C1 segment of cervical spinal cord (tissue), 14 donors: ENCODE measurements at places on chromosomes 16 and 17.
A peak's percentile ranks its signal among the peaks of the same experiment; 100 is the strongest.

- DNase-seq, result no peak
Measured at GRCh38 chr17:47201166-47201565, 8.0 kb upstream of the MYL4 start.

- no peak for DNase-seq
Measured at GRCh38 chr16:85312642-85313525, 200.6 kb upstream of the CIBAR2 start.

DNA sequence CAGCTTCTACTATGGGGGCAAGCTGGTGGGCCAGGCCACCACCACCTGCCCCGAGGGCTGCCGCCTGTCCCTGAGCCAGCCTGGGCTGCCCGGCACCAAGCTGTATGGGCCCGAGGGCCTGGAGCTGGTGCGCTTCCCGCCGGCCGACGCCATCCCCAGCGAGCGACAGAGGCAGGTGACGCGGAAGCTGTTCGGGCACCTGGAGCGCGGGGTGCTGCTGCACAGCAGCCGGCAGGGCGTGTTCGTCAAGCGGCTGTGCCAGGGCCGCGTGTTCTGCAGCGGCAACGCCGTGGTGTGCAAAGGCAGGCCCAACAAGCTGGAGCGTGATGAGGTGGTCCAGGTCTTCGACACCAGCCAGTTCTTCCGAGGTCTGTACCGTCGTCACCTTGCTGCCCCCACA lies 19.5 kb downstream of the IRF8 start:
- no peak for DNase-seq

DNA sequence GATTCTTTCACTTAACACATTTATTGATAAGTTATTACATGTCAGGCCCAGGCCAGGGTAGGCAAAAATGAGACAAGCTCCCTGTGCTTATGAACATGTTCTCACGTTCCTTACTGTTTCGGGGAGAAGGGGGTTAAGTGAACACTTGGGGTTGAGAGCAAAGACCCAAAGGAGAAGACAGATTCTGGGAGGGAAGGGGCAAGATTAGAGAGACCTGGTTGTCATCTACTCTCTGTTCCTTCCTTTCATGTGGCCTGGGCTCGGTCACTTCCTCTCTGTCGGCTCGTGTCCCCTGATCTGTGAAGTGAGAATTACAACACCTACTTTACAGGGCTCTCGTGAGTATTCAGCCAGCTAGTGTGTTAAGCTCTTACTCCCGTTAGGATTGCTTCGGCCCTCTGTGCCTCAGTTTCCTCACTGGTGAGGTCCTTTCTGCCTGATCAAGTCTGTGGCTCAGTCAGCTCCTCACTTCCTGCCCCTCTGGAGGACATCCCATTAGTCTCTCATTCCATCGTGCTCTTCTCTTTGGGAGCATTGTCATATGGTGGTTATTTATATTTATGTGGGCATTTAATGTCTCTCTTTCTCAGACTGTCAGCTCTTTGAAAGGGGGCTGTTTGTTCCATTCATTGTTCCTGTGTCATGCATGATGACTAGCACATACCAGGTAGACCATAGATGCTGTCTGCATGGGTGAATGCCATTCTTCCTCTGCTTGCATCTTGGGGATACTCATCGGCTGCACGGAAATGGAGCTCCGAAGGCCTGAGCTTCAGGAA lies 38.9 kb downstream of the PLCG2 start:
- no peak for DNase-seq

DNA sequence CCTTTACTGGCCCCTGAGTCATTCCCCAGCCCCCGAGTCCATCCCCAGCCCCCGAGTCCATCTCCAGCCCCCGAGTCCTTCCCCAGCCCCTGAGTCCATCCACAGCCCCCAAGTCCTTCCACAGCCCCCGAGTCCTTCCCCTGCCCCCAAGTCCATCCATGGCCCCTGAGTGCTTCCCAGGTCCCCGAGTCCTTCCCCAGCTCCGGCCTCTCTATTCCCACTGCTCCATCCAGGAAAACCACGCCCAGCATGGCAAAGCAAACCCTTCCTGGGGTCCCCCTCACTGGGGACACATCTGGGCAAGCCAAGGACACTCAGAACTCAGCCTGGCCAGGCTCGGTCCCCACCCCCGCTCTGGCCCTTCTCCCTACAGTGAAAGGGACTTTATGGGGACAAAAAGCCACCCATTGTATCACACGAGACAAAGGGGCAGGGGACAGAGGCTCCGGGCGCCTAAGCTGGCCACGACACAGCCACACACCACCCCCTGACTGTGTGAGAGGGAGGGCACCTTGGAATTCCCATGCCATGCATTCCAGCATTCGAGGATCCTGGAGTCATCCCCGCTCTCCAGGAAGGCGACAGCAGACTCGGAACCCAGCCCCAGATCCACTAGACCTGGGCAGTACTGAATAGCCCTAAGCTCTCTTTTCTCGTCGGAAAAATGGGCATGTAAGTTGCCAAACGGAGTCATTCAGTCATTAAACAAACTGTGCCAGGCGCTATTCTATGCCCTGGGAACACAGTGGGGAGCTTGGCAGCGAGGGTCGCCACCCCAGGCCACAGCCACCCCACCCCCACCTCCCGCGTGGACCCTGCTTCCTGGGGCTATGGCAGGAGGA lies 14.0 kb downstream of the PLLP start:
- peak; percentile 75 for DNase-seq

- DNase-seq, result no peak
Measured at GRCh38 chr17:2892305-2892971, 96.2 kb downstream of the RAP1GAP2 start.

DNA sequence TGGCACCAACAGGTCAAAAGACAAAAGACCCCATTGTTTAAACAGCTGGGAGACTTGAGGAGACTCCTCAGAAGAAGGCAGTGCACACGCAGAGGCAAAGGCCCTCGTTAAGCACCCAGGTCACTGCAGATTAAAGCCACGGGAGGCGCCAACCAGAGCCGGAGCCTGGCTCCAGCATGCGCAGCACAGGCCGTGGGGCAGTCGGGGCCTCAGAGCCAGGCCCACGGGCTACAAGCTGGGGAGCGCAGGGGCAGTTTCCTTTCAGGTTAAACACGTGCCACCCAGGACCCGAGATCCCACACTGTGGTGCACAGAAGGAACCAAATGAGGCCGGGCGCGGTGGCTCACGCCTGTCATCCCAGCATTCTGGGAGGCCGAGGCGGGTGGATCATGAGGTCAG lies 9.2 kb downstream of the PIEZO1 start:
- no peak for DNase-seq

DNA sequence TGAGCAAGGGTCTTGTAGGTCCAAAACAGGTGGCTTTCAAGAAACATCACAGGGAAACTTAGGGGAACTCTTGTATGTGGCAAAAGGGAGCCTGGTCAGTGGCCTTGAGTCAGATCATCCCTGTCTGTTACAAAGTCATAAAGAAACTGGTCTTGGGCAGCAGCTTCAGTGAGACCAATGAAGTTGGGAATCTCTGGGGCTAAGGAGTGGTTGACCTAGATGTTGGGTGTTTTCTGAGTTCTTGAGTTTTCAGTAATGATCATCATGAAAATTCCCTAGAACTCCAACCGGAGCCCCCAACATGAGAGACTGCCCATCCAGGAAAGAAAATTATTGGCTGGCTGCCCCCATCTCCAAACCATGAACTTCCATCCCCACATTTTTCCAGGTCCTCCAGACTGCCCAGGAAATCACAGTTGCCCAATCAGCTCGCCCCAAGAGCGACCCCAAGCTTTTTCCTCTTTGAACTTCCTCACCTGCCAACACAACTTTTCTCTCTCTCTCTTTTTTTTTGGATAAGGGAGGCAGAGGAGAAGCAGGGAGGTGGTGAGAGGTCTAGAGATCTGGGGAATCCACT lies 3.9 kb downstream of the CCR7 start:
- DNase-seq, result no peak

DNA sequence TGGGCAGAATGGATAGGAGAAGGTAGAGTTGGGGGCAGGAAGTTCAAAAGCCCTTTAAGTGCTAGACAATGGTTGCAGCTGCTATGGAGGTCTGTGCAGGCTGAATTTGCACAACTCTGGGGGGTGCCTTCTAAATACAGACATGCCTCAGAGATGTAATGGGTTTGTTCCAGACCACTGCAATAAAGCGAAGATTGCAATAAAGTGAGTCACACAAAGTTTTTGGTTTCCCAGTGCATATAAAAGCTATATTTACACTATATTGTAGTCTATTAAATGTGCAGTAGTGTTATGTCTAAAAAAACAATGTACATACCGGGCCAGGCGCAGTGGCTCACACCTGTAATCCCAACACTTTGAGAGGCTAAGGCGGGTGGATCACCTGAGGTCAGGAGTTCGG lies 60.5 kb upstream of the MYOCD start:
- DNase-seq, result no peak

- no peak for DNase-seq
Measured at GRCh38 chr16:69544088-69544487, 21.7 kb upstream of the NFAT5 start.

- no peak for DNase-seq
Measured at GRCh38 chr17:56707312-56708219, 114.1 kb downstream of the NOG start.

- DNase-seq, result peak; percentile 62
Measured at GRCh38 chr17:16352667-16353316, 477 bp downstream of the CENPV start.

DNA sequence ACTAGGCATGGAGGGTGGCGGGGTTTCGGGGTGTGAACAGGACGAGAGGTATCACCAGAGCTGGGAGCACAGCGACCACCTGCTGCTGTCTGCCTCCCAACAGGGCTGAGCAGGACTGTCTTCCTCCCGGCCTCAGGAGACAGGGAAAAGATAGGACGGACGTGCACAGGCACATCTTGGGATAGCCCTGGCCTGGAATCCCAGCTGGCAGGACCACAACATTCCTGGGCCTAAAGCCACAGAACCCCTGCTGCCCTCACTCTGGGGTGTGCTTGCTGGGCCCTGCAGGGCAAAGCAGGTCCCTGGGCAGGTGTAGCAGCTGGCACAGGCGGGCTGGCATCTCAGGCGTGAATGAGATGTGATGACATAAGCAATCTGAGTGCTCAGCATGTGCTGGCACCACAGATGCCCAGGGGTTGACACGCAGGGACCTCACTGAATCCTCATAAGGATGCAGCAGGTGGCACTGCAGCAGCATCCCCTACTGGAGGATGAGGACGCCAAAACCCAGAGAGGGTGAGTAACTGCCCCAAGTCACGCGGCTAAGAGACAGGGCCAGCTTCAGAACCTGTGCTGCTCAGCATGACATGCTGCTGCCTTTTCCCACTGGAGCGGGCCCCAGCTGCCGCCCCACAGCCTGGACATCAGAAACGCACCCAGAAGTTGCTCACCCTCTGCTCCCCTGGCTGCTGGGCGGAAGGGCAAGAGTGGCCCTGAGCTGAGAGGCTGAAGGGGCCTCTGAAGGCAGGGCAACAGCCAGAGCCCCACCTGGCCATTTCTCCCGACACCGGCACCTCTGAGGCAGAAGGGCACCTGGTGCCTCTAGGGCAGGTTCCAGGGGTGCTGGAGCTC lies 7.1 kb downstream of the CORO7 start:
- no peak for DNase-seq

DNA sequence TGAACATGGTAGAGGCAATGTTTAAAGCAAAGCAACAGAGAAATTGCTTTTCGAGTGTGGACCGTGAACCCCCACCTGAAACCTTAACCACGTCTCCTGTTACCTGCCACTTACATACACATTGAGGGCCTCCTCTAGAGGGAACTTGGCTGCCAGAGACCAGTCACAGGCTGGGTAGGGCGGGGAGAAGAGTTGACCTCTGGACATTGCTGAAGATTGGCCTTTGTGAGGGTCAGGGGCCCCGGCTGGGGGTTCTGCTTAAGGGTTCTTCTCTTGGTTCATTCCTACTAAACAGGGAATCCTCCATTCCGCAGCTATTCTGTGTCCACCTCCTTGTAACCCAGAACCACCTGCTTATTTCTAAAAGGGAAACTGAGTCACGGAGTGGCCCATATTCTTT lies 53.8 kb downstream of the IRX6 start:
- DNase-seq, result no peak

DNA sequence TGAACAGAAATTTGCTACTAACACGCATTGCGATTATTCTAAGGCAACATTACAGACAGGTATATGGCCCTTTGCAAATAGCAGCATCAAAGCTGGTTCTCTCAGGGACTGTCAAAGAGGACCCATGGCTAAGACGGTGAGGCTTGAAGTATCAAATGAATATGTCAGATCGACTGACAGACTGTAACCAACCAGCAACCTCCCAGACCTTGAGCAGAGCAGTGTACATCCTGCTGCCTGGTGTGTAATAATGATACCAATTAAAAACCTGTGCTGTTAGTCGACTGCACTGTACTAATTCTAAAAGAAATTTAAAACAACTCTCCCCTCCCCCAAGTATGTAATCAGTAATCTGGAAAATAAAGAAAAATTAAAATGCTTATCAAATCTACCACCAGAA lies 35.9 kb upstream of the GHDC start:
- no peak for DNase-seq

DNA sequence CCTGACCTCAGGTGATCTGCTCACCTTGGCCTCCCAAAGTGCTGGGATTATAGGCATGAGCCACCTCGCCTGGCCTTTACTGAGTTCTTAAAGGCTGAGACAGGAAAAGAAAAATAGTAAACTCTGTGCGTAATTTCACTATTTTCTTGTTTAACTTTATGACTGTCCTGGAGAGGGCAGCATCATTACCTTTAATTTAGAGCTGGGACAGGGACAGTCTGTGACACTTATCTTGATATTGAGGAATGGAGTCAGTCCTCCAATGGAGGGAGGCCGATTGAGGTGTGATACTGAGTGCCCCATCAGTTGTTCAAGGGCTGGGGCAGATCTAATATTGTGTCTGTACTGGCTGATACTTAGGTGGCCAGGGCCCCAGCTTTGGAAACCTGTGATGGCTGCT lies 21.5 kb upstream of the SPN start:
- DNase-seq, result no peak

DNA sequence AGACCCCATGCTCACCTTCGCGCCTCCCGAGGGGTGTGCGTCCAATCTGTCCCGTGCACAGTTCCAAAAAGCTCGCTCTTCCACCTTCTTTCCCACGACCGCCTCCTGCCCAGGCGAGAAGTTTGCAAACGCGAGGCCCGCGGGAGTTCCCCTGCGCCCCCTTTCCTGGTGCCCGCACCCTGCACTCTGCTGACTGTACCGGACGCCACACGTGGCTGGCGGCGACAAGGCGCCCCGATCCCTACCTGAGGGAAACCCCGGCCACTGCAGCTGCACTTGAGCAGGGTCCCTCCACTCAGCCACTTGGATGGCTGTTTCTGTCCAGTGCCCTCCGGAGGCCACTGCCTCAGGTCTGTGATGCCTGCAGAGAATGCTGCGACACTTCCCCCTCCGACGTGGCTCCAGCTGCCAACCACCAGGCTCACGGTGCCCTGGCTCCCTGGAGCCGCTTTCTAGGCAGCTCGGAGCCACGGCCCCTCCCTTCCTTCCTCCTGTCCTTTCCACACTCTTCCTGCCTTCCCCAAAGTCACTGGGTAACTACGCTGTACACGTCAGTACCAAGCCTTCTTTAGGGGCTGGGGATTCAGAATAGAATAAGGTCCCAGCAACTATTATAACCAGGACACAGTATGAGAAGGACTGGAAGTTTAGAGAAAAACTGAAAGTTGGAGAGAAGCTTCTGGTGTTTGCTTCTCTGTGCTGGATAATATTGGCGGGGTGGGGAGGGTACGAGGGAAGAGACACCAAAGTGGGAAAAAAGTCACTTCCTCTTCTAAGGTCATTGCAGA lies at the start of gene MLKL:
Gene MLKL, minus strand, starts transcription at position 425 of the 788 bp plus-strand sequence. CDS start 5,105 bp downstream, outside the sequence.
- DNase-seq, result no peak
